ENCODE measurements at places on chromosomes 5 and 9.
A peak's percentile ranks its signal among the peaks of the same experiment; 100 is the strongest.

DNA sequence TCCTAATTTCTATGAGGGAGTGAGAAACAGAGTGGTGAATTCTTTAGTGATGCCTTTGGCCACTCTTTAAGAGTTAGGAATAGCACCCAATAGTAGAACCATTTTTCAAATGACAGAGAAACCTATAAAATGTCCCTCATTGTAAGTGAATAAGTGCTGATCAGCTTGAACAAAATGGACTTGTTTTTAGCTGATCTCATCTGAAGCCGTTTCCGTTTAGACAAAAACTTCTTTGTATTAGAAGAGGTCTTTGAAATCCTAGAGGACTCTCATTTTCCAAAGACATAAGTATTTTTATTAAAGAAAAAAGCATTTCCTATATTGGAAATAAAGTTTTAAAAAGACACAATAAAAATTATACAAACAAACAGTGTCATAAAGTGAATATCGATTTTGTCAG, 273.9 kb downstream of the ARHGEF28 start:
- DNase-seq, result no peak

GRCh38 chr5:77798456-77798855, 22.3 kb upstream of the TBCA start:
- DNase-seq, result no peak

DNA sequence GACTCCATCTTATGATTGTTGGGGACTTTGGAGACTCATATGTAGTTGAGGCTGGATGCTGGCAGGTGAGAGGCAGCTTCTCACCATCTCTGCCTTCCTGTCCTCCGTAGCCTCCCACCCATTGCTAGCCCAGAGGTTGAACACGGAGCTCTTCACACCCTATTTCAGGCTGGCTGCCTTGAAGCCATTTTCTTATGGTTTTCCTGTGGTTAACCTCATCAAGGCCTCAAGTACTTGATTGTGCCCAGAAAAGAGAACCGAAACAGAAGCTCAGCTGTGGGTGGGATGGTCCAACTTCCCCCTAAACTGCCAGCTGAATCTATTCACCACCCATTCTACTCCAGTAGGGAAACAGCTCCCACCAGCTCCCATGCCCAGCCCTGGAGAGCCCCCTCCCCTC, 102.9 kb downstream of the LIFR start:
- DNase-seq, result peak; percentile 77

GRCh38 chr9:89555451-89556375, 49.1 kb upstream of the GADD45G start:
- no peak for DNase-seq

GRCh38 chr9:89702401-89702800, 97.6 kb downstream of the GADD45G start:
- no peak for DNase-seq

DNA sequence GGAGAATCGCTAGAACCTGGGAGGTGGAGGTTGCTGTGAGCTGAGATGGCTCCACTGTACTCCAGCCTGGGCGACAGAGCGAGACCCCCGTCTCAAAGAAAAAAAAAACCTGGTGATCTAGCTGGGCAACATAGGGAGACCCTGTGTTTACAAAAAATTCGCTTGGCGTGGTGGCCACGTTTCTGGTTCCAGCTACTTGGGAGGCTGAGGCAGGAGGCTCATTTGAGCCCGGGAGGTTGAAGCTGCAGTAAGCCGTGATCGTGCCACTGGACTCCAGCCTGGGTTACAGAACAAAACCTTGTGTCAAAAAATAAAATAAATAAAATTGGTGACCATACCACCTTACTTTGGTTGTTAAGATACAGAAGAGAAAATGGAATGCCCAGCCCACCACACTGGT, 1.8 kb upstream of the HNRNPAB start:
- DNase-seq, result no peak

GRCh38 chr5:29942089-29942488, 1251.4 kb upstream of the CDH6 start:
- no peak for DNase-seq

GRCh38 chr5:150179019-150179620, 10.7 kb upstream of the SLC6A7 start:
- DNase-seq, result no peak

All from SIG-M5 (cell line).